ENCODE measurements at places on chromosomes 16 and 17.

DNA sequence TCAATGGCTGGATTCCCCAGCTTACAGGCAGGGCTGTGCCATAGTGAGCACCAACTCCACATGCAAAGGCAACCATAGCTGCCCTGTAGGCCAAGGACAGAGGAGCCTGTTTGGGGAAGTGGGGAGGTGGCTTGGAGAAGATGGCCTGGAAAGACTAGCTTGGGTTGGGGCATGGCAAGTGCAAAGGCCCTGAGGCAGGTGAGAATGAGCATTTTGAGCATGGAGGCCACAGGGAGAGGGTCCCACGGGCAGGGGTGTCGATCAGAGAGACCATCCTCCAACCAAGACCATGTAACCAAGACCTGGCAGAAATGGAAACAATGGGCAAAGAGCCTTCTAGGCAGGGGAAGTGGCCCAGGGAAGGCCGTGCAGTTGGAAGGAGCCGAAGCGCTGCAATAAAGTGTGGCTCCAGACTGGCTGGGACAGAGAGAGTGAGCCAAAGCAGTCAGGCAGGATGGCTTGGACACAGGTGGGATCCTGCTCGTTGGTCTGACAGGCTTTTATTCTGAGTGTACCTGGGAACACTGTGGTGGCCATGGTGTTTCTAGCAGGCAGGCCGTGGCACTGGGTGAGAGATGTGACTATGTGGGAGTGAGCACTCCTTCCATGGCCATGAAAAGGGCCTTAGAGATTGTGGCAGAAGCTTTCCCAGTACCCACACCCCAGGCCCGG lies 24.8 kb upstream of the MPRIP start:
- DNase-seq: no peak

DNA sequence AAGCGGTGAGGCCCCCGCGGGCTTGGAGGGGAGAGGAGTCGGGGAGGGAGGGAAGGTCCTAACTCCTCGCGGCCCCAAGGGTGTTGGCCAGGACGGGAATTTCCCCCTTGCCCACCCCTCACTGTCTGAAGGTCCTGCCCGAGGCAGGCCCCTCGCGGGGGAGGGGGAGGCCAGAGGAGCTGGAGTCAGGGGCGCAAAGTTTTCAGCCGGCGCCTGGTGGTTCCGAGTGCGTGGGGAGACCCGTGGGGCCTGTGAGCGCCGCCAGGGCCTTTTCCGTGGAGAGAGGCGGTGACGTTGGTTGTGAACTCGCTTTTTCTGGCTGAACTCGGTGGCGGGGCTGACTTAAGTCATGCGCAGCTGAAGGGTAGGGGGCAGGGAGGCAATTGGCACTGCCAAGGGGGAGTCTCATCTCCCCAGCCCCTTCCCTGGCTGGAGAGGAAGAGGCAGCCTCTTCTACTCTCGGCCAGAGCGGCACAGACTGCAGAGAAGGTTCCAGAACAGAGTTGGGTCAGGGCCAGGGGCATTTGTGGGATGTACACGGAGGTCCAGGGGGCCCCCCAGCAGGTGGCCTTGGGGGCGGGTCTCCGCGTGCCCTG lies 1.5 kb downstream of the CACNA1H start:
- DNase-seq: no peak

DNA sequence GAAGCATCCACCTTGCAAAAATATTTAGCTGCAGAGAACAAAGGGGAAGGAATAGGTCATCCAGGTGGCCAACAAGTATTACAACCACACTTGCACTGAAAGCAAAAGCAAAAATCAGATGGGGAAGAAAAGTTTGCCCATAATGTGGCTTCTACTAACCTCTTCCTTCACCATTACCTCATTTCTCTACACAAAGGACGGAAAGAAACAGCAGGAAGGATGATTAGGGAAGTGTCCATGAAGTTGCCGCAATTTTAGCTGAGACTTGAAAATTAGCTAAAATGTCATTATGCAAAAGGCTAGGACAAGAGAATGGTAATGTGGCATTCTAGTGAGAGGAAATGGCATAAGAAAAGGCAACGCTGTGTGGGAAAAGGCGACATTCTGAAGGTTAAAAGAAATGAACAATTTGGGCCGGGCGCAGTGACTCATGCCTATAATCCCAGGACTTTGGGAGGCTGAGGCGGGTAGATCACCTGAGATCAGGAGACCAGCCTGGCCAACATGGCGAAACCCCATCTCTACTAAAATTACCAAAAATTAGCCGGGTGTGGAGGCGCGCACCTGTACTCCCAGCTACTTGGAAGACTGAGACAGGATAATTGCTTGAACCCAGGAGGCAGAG lies 13.7 kb downstream of the KANSL1 start:
- no peak for DNase-seq

GRCh38 chr17:21194226-21194625 lies 19.7 kb downstream of the TMEM11 start:
- DNase-seq: no peak

- DNase-seq: no peak
Measured at GRCh38 chr16:991345-991744, 9.8 kb downstream of the SOX8 start.

DNA sequence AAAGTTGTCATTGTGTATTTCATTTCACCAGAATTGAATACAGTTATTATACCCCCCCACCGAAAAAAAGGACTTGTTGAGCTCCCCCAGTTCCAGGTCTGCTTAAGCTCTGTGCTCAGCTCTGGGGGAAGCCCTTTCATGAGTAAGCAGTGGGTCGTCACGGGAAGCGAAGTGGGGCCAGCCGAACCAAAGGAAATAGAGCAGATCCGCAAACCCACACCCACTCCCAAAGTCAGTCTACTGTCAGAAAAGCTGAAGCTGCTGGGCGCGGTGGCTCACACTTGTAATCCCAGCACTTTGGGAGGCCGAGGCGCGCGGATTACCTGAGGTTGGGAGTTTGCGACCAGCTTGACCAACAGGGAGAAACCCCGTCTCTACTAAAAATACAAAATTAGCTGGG lies 50.1 kb downstream of the PECAM1 start:
- no peak for DNase-seq

- DNase-seq: peak; percentile 79
Measured at GRCh38 chr17:74671031-74671771, 41.5 kb downstream of the CD300LF start.

DNA sequence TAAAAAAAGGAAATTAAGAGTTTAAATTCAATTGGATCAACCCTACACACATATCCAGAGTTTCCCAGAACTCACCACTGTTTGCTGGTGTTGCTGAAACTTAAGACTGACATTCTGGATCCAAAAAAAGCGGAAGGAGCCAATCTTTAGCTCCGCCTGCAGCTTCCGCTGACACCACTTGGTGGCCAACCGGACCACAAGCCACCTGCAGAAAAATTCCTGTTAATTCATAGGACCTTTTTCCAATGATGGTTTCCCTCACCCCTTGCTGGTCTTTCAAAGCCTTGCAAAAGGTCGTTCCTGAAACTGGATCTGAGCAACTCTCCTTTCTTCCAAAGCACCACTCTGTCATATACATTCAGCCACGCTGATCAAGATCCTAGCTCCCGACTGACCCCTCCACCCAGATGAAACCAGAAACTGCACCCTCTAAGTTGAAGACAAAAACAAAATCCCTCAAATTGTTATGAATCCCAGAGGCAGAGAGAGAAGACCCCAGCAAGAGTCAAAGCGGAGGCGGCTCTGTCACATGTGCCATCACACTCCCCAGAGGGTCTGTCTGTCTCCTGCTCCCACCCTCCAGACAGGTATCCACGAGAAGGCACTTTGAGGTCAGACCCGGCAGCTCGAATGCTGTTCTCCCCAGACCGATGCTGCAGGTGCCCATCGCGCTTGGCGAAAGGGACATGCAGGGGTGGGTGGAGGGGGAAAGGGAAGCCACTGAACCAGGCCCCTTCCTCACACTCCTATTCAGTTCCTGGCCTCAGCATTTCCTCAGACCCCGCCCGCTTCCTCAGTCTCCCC lies 773 bp downstream of the BLTP2 start:
- no peak for DNase-seq

- DNase-seq: peak; percentile 77
Measured at GRCh38 chr16:3149630-3150345, 15.0 kb downstream of the ZNF213 start.

GRCh38 chr17:79369001-79369400 lies 241.8 kb downstream of the RBFOX3 start:
- peak; percentile 2 for DNase-seq

DNA sequence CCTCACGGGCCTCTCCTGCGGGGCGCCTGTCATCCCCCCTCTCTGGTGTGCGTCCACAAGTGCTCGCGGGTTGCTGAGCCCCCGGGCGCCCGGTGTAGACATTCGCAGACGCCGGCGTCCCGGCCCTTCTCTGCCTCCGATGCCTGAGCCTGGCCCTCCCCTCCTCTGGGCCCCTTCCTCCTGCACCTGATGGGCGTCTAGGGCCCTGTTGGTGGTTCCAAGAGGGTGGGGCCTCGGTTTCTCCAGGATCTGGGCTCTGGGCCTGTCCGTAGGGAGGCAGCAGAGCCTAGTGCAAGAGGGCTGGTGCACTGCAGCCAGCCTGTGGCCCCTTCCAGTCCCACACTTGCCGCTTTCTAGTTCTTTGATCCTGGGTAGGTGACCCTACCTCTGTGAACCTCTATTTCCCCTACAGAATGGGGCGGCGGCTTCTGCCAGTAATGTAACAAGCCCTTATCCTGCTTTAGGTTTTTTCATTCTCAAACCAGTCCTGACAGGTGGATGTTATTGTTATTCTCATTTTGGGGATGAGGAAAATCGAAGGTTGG lies 623 bp downstream of the E4F1 start:
- no peak for DNase-seq

GRCh38 chr17:35740997-35741931 lies 9.8 kb downstream of the RASL10B start:
- no peak for DNase-seq

- DNase-seq: no peak
Measured at GRCh38 chr17:74536890-74537289, 5.6 kb upstream of the CD300LB start.

DNA sequence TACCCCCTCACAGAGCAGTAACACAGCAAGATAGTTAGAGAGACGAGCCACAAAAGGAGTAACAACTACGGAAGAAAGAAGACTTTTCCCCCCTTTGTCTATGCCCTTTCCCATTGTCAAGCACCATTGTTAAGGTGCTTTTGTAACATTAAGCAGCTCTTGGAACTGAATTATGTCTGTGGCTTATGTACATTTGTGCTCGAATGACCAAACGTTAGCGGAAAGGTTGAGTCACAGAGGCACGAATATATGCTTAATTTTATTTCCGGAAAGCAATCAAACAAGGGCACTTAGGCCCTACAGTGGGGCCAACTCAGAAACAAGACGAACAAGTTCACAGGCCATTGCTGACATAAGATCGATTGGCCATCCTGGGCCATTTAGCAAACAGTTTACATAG lies 109.5 kb downstream of the ANKFN1 start:
- no peak for DNase-seq

DNA sequence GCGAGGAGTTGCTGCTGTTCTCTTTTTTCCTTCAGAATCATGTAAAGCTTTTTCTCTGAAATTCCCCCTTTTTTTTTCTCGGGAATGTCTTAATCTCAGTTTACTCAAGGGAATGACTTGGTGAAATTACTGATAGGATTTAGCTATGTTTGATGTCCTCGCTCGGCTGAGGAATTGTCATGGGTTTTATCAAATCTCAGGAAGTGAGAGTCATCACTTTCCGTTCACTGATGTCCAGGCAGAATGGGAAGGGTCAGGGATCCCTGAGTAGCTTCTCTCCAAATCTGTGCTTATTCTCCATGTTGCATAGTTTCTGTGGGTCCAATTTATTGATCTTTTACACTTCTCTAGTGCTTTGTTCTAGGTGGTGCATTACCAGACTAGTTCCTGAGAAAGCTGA lies 6.3 kb downstream of the IGSF6 start:
- no peak for DNase-seq

- no peak for DNase-seq
Measured at GRCh38 chr17:41885733-41886132, 20.5 kb upstream of the KLHL11 start.

DNA sequence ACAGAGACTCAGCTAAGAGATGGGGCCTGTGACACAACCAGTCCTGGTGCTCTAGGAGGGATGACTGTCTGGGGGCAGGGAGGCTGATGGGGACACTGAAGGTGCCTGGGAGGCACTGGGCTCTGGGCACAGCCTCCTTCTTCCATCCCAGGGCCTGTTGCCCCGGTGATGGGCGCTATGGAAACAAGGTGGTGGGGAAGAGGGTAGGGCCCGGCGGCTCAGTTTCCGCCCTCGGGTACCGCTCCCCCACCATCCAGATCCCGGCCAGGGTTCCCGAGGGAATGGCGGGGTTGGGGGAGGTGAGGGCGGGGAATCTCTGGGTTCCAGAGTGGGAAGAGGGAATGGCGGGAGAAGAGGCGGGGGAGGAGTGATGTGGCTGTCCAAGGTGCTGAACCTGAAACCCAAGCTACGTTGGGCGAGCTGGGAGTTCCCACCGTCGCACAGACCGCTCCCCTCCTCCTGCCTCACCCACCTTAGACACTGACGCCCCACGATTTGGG lies 981 bp downstream of the KCNH4 start:
- DNase-seq: peak; percentile 53

DNA sequence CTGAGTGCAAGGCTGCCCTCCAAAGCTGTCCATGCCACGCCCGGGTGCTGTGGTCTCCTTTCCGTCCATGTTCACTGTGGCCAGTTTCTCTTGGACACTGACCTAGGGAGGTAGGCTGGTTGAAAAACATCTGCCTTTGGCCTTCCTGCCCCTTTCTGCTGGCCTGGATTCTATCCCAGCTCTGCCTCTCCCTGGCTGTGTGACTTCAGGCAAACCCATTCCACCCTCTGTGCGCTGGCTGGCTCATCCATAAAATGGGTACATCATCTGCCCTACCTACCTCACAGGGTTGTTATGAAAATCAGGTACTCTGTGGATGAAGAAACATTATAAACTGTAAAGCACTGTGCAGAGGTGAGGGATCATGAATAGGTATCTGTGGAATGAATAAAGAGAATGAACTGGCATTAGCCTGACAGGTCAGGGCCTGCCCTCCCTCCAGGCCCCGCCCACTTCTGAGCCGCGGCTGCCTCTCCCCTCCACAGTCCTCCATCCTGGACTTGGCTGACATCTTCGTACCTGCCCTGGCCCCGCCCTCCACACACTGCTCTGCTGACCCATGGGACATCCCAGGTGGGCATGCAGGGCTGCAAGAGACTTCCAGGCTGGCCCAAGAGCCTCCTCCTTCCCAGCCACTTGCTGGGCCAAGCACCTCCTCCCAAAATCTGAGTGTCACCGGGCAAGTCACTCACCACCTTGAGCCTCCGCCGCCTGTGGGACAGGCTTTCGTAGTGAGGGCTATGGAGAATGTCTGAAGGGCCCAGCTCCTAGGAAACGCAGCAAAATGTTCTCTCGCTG lies 7.0 kb upstream of the SPATA20 start:
- DNase-seq: no peak
